Central memory CD4-positive, alpha-beta T cell (primary cell): ENCODE measurements at places on chromosomes 6 and 20.

DNA sequence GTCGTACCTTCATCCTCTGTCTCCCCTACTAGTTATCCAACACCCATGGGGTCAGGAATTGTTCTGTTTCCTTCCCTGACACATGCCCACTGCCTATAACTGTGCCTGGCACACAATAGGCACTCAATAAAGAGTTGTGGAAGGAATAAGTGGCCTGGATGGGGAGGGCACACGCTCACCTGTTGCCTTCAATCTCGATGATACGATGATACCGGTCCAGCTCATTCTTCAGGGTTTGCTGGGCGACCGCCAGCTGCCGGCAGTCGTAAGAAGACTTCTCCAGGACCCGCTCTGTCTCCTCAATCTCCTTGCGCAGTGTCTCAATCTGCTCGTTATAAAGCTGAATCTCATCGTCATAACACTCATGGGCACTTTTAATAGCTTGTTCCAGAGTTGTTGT is 32.5 kb downstream of the BFSP1 start:
- DNase-seq, result no peak

GRCh38 chr6:88168362-88168761 is 2.2 kb upstream of the CNR1 start:
- DNase-seq, result no peak

DNA sequence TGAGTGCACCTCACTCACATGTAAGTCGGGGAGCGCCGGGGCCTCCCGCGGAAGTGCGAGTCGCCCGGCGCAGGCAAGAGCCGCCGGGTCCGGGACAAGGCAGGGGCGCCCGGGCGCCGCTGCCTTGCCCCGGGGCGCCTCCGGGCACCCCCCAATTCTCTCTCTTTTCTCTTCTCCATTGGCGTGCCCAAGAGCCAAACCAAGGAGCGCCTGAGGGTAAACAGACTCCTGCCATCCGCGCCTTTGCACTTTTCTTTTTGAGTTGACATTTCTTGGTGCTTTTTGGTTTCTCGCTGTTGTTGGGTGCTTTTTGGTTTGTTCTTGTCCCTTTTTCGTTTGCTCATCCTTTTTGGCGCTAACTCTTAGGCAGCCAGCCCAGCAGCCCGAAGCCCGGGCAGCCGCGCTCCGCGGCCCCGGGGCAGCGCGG is 36.8 kb downstream of the GNAS start:
- DNase-seq, result no peak

GRCh38 chr6:72042088-72042487 is 155.7 kb downstream of the RIMS1 start:
- DNase-seq, result no peak

DNA sequence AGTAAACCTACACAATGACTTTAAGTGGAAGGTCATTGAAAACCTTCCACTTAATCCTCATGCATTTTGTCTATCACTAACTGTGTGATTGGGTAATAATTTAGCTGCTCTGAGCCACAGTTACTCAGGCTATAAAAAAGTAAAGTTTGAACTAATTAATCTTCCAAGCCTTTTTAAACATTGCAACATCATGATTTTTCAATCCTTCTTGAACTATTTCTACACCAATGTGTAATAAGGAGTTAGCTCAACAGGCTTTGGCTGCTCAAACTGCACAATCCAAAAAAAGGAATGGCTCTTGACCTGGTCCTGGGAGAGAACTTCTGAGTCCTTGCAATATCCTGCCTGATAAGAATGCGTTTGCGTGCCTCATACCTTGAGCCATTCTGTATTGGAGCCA is 34.8 kb upstream of the FILIP1 start:
- DNase-seq, result no peak

GRCh38 chr20:34171640-34172039 is 59.6 kb upstream of the EIF2S2 start:
- no peak for DNase-seq

GRCh38 chr20:59006864-59007664 is at the start of gene CTSZ:
Gene CTSZ, minus strand, starts transcription at chr20:59007254. Its CDS starts 126 bp downstream, at chr20:59007128.
- DNase-seq, result peak; percentile 33

DNA sequence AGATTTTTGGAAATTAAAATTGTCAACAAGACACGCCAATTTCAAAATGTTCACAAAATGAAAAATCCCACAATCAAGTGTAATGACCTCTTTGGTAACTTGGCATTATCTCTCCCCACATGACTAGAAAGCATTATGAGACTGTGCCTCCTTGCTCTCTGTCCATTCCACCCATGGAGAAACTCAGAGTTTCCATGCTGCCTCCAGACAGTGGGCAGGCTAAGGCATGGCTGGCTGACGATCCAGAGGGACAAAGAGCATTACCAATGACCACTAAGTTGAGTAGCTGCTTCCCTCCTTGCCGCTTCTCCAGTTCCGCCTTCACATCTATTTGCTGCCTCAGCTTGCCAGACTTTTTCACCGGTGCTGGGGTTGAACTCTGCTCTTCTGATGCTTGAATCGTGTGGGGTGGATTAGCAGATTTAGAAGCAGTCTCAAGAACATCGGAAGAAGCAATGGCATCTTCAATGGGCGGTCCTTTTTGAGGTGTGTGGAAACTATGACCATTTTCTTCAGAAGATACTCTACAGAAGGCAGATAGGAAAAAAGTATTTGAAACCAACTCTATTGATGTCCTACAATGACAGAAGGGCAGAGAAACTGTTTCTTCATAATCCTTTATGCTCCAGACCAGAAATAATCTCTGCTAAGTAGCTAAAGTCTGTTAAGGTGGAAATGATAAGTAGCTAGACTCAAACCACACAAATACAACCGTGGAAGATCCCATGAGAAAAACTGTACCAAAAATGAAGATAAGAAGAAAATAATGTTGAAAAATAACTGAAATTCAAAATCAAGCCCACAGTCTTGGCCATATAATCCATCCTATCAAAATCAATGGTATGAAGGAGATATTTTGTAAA is 47.5 kb upstream of the ALDH8A1 start:
- no peak for DNase-seq

- DNase-seq, result no peak
These were observed 32.9 kb upstream of the LGSN start for GRCh38 chr6:63352544-63353285.

DNA sequence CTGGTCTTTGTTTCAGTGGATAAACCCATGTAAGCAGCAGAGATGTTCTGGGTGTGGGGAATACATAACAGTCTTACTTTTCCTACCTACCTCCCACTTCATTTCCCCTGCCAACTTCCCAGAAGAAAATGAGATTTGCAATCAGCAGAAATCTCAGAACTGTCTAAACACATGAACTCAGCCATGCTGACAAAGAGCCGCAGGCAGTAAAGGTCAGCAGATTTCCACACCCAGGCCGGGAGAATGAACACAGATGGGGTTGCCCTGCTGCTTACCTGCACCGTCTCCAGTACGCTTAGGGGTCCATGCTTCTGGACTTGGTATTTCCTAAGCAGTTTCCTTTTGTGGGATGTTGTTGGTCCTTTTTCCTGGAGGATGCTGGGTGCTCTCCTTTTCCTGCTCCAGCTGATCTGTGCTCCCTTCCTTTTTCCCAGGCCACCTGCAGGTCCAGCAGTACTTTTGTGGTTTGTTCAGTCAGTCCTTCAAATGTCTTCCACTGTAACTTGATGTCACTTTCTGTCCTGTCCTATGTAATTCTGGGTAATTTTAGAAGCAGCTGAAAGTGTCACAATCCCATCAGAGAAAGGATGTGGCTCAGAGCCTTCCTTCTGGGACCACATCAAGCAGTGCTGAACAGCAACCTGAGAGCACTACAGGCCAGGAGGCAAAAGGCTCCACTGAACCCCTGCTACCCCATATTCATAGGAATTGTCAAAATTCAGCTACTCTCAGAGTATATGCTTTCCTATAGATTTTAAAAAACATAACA is 129.0 kb downstream of the CEP57L1 start:
- no peak for DNase-seq

DNA sequence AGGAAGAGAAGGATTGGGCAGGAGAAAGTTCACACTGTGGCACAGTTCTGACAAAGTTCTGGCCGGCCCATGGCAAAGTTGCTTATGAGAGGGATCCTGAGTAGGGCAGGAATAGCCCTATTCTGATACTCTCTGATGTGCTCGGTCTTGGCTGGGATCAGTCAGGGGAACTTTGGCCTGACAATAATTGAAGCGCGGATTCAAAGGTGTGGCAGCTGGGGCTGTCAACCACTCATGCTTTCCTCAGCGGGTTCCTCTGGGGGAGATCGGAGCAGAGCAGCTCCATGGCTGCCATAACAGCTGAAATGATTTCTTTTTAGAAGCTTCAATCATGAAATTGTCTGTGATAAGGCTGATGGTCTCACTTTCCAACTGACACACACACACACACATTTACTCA is 714.1 kb downstream of the DHX35 start:
- DNase-seq, result no peak

GRCh38 chr6:43845646-43846045 is 75.6 kb downstream of the VEGFA start:
- DNase-seq, result no peak

DNA sequence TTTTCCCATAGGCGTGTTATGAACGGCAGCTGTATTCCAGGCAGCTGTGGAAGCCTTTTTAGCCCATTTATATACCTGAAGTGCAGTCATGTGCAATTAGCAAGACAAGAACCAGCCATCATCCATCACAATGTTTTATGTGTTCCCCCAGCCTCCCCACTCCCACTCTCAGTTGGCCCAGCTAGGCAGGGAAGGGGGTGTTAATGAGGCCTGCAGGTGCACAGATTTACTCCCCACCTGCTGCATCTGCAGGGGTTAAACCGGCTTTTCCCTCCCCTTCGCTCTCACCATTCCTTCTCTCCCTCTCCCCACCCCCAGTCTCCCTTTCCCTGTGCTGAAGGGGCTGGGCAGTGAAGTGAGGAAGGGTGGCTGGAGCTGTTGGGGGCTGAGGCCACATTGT is 149.8 kb upstream of the AKAP12 start:
- DNase-seq, result no peak

GRCh38 chr6:55117267-55117666 is 57.0 kb upstream of the HCRTR2 start:
- DNase-seq, result no peak

DNA sequence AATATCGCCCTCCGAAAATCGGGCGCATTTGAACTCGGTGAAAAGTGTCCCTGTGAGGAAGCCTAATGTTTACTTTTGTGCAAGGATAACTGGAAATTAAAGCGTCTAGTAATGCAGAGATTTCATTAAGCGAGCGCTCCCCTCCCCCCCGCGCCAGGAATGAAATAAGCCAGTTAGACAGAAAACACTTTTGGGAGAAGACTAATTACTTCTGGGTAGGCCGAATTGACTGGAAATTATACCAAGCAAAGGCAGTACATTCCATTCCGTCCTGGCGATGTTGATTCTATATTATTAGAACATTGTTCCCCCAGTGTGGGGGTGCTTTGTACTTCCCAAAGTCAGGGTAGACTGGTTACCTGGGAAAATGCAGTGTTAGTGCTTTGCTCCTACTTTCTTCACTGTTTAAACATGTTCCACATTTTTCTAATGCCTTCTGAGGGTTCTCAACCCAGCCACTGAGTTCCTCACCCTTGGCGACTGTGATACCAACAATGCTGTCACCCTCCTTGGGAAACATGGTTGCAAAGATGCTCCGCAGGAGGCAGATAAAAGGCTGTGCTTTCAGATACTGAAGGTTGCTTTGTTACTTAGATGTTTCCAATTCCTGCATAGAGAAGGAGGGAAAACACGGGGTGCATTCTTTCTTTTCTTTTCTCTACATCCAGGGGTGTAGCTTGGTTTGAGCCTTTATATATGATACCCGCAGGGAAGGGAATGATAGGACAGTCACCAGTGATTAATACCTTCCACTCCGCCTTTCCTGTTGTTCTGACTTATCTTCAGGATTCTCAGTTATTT is 2.6 kb downstream of the GJA1 start:
- no peak for DNase-seq

DNA sequence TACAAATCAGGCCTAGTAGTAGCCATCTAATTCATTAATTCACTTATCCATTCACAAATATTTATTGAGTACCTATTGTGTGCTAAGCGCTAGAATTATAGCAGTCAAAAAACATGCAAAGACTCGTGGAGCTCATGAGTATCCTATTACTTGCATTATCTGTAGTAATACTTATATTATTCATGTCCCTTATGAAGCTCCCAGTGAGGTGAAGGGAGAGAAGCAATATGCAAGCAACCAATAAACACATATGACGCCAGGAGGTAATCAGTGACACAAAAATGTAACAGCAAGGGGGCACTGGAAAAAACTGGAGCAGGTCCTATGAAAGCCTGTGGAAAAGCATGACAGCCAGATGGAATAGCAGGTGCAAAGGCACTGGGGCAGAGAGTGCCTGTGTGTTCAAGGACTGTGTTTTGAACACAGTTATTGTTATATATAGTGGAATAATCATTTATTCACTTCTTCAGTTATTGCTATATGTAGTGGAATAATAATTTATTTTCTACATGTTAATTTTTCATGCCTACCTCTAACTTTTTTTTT is 109.5 kb downstream of the KIF13A start:
- DNase-seq, result no peak

GRCh38 chr6:146341493-146342230 is 202.0 kb upstream of the RAB32 start:
- DNase-seq, result no peak
